Bronchial epithelial cell (primary cell): ENCODE measurements at places on chromosomes 16 and 17. TPM values are rescaled to one million over a fixed set of nuclear protein-coding genes. Genes with fewer than 3 reads are reported as not detected.
A peak's percentile ranks its signal among the peaks of the same experiment; 100 is the strongest.

DNA sequence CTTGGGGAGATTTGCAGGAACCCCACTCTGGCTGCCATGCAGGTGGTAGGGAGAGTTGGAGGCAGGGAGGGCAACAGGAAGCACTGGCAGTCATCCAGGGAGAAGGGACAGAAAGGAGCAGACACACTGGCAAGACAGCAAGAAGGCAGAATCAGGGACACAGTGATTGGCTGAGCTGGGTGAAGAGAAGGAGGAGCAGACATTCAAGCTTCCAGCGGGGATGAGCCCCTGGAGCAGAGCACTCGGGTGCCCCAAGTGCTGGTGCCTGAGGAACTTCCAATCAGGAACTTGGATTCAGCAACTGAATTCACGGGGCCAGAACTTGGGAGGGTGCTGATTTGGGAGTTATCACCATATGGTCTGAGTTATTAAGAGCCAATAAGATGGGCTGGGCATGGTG is 6.3 kb upstream of the ITGA3 start:
- no peak for DNase-seq

TBL3 gene
- 38.5 and 44.5 TPM in 2 replicates for total RNA-seq

DNA sequence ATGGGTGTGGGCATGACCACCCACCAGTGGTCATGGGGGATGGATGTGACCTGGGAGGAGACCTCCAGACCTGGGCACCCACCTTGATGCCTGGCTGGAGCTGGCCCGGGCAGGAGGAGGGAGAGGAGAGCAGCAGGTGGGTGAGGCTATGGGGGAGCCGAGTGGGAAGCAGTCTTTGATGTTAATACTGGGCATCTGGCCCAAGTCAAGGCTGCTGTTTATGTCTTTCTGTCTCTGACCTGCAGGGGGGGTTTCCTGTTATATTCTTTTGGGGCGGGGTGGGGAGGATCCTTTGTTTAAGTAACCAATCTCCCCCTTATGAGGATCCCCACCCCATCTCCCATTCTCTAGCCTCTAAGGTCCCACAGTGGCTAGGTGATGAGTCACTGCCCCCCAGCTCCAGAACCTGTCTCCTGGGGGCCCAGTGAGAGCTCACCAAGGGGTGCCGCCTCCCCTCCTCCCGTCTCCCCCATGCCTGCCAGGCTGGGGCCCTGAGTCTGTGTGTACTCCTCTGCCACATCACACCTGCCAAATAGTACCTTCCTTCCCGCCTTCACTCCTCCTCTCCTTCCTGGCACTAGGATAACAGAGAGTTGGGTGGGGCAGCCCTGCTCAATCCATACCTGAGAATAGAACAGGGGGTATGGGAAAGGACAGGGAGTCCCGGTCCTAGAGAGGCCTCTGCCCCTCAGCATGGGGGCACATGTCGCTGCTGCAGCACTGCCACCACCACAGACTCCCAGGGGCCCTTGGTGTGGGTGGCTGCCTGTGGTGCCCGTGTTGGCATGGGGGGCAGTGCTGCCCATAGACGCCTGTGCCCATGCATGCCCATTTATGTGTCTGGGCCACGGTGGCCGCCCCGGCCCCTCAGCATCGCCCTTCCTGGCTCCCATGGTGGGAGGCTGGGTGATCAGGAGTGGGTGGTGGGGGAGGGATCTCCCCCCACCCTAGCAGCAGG is 7.3 kb downstream of the THRA start:
- no peak for DNase-seq

ABCC12 gene
- total RNA-seq, result not detected in 2 replicates

NTN3 gene
- under 0.01 TPM in 1 of 2 replicates, not detected in the other for total RNA-seq

DNA sequence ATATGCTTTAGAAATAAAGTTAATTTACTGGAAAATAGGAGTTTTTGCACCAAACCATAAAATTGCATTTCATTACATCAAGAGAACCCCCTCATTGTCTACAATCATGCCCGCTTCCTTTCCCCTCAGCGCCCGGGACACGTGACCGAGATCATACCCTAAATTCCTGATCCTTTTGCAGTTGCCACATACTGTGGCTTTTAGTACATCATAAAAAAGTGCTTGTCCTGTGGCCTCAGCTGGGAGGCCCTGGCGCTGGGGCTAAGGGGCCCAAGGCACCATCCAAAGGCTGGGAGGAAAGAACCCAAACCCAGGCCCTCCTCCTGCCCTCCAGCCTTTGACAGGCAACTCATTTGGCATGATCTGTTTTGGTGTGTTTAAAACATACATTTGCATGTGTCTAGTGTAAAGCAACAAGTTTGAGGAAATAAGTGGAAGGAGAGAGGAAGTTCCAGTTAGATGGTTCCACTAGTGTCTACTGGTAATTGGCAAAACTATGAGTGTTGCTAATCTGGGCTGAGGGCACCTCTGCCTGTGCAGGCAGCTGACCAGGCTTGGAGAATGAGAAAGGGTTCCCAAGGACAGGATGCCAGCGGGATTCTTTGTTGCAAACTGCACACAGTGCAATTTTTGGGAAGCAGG is 6.0 kb downstream of the CDK5R1 start:
- DNase-seq, result no peak

- peak; percentile 17 for DNase-seq
Measured at GRCh38 chr16:85296859-85297660, 184.8 kb upstream of the CIBAR2 start.

GRCh38 chr16:89973235-89973634 is 24.7 kb downstream of the DEF8 start:
- no peak for DNase-seq

NOTUM gene
- 0.13 TPM in 1 of 2 replicates, not detected in the other for total RNA-seq

- DNase-seq, result peak; percentile 79
Measured at GRCh38 chr16:12097523-12098428, 121.2 kb downstream of the SNX29 start.

TPSB2 gene
- not detected in 2 replicates for total RNA-seq

DNA sequence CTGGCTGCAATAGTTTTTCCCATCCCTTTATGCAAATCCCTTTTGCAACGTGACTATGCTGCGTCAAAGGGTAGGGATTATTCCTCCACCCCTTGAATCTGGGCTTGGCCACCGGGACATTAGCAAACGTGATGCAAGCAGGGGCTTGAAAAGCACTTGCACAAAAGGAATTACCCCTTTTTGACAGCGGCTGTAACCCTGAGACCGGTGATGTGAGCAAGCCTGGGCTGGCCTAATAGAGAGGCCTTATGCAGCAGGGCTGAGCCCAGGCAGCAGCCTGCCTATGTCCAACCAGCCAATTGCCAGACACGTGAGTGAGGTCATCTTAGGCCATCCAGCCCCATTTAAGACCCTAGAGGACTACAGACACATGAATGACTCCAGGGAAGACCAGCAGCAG is 30.4 kb upstream of the PAFAH1B1 start:
- peak; percentile 99 for DNase-seq

GRCh38 chr17:79167486-79167885 is 92.9 kb downstream of the ENGASE start:
- DNase-seq, result no peak

GRCh38 chr17:4764595-4764994 is 7.1 kb upstream of the TM4SF5 start:
- DNase-seq, result no peak

DNA sequence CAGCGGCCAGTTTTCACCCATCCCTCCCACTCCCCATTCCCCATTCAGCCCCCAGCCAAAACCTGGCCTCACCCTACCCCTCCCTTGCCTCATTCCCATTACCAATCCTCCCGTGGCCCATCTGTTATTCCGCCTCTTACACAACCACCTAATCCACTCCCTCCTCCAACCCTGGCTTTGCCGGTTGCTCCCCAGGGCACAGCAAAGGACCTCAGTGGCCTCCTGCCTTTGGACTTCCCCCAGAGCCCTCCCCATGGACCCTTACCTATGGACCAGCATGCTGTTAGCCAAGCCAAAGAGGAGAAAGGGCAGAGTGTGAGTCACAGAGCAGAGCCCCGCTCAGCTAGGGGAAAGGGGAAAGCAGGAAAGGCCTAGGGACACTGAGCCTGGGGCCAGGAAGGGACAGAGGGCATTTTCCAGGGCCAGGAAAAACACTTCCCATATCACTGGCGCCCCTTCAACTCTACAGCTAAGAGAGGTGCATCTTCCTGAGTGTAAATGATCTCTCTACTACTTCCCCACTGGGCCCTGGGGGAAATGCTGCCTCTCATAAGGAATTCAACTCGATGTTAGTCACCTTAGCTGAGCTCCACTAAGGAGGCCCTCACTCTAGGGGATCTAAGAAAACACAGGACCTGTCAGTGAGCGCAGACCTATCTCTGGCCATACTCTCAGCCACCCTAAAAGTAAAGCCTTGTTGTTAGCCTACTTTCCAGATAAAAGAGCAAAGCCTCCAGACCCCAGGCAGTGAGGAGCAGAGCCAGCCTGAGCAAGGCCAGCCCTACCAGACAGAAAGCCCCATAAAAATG is 10.6 kb downstream of the PEMT start:
- DNase-seq, result no peak

DNA sequence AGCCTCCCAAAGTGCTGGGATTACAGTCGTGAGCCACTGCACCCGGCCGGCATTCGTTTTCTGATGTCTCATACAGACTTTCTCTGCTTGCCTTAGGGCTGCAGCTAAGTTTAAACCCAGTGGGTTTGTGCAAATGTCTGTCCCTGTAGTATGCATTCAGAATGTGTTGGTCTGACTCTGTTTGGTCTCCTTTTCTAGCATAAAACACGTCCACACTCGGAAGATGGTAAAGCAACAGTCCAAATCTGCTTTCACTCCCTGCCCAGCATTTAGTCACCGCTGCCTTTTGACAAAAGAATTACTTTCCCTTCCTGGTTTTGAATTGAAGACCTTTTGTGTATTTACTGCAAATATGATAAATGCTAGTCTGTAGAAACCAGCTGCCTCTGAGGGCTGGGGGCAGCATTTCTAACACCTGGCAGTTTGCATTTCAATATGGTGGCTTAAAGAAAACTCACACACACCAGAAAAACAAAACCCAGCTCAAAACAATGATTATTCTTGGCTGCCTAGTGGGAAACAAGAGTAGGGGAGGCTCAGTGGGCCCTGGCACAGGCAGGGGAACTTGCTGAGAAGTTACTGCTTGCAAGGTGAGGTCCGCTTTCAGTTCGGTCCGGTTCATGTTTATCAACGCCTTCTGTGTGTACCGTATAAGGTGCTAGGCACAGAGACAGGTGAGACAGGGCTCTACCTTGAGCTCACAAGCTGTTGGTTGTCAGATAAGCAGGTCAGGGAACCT is 56.9 kb downstream of the MSI2 start:
- no peak for DNase-seq
